ENCODE measurements at places on chromosomes 1 and 21.

DNA sequence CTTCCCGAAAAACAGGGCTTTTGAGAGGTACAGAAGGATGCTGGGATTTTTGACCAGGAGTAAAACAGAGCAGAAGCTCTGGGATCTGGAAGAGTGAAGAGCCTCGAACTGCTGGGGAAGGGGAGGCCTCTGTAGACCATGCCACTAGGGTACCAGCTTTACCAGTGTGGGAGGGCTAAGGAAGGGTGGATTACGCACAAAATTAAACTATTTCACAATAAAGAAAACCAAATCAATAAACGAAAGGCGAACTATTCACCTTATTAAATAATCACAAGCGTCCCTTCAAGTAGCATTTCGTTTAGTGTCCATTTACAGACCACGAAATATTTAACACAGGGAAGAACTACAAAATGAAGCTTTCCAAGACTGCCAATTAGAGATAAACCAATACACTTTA, 723 bp downstream of the CZIB start:
- no peak for DNase-seq

- no peak for DNase-seq
Measured at GRCh38 chr1:196409586-196409985, 198.7 kb downstream of the KCNT2 start.

- DNase-seq = peak; percentile 50
Measured at GRCh38 chr1:82269431-82269830, 468.7 kb downstream of the ADGRL2 start.

GRCh38 chr1:16019644-16020277, 1.9 kb upstream of the HSPB7 start:
- no peak for DNase-seq

- no peak for DNase-seq
Measured at GRCh38 chr1:151892190-151892589, 17.1 kb downstream of the THEM4 start.

Measured in T47D (cell line).